NCI-H187 (cell line): ENCODE measurements at places on chromosomes 1 and 21.

GRCh38 chr1:168568346-168568745 is 8.1 kb upstream of the XCL1 start:
- no peak for DNase-seq

DNA sequence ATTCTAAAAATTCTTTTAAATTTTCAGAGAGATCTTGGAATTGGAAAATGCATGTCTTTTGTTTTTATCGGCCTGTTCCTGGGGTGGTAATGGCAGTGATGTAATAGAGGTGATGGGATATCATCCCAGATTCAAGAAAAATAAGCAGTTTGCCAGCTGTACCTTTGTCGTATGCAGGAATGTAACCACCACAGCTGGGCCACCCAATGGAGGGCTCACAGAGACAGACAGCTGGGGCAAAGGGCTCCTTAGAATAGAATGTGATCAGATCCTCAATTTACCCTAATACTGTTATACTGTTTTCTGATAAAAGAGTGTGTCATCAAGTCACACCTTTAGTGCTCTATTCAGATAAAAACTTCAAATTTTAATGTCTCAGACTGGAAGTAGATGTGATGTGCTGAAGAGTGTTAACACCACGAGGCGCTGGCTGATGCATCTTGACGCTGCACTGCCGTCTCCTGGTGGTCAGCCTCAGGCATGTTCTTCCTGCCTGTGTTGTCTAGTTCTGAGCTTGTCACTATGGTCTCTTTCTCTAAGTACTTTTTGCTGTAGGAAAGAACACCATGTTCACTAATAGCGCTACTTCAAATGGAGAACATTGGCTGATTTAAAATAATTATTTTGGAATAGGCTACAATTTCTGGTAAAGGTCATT is 78.8 kb downstream of the C1orf21 start:
- no peak for DNase-seq

DNA sequence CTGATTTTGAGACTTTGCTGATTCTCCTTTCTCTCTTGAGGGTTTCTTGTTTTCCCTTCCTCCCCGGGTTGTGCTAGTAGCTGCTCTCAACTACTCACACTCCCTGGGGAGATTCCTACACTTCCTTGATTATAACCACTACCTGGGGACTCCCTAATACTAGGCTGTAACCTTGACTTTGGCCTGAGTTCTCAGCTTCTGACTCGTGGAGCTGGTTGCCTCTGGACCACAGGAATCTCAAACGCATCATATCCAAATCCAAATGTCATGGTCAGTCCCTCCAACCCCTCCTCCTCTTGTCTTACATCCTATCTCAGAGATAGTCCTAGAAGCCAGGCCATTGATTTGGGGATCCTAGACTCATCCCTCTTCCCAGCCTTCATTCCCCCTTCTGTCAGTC is 12.0 kb downstream of the MOV10 start:
- no peak for DNase-seq

DNA sequence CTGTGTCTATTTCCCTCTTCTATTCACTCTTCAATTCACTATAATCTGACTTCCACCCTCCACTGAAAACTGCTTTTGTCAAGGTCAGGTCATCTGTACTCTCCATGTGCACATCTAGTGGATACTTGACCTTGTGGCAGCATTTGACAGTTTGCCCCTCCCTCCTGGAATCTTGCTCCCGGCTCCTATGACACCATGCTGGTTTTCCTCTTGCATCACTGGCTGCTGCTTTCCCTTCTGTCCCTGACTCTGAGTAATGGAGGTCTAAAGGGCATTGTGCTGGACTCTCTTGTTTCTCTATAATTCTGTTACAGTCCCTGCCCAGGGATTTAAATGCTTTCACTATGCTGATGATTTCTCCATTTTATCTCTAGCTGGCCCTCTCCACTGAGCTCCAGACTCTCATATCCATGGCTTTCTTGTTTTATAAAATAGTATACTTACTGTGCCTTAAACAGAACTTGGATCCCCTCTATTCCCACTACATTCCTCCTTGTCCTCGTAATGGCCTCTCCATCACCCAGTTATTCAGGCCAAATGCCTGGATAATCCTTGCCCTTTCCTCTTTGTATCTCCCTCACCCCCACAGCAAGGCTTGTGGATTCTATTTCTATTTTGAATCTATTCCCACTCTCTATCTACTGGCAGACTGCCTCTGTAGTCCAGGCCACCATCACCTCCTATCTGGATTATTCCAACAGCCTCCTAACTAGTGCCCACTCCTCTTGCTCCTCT is 36.8 kb upstream of the PODN start:
- DNase-seq = no peak

DNA sequence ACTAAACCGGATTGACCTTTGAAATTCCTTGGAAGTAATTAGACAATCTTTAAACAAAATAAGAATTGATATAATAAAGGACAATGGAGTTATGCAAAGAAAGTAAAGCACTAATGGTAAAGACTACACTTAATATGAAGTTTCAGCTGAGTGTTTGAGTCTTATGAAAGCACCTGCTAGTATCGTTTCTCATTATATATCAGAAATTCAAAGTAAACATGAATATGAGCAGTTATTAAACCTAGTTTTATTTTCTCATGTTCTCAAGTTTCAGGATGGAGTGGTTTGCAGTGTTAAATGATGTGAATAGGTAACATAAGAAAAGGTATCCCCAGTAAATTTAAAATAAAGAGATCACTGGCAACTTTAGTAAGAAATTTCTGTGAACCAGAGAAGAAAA is 188.6 kb downstream of the ZP4 start:
- no peak for DNase-seq

DNA sequence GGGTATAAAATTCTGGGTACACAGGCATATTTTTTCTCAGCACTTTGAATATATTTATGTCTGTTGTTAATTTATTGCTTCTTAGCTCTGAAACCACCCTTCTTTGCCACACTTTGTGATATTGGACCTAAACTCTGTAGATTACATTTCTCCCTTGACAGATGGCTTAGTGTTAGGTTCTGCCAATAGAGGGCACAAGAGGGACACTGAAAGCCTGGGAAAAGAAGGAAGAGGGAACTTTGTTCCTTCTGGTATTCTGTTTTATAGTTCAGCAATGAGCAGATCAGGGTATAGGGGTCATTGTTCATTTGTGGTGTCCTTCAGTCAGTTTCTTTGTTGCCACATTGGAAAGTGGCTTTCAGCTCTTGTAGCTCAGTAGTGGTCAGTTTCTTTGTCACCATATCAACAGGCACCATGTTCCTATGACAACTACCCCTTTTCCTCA is 423.5 kb upstream of the PROX1 start:
- DNase-seq = no peak

- DNase-seq = no peak
Observed at GRCh38 chr1:32047701-32048100, 25.0 kb upstream of the TMEM39B start.

GRCh38 chr21:29055080-29055479 is 18.4 kb downstream of the CCT8 start:
- DNase-seq = no peak

DNA sequence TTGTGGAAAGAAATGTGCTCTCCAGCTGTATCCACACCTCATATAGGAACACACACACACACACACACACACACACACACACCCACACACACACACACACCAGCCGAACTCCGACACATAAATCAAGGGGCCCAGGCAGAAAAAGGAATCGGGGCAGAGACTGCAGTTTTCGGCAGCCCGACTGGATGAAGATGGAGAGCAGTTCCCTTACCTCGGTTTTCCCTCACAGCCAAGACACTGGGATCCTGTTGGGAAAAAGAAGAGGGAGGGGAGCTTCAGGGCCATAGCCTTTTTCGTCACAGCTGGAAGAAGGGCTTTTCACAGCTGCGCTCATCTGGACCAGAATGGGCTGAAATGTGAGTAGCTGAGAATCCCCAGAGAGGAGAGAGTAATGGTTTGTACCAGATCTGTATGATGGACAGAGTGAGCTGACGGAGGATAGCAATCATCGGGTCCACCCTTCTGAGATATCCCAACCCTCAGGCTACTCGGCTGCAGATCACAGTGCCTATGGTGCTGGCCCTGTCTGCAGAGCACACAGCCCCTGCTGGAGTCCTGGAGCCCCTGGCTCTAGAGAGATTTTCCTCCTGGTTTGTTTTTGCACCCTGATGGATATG is 37.7 kb downstream of the PIK3C2B start:
- DNase-seq = no peak

DNA sequence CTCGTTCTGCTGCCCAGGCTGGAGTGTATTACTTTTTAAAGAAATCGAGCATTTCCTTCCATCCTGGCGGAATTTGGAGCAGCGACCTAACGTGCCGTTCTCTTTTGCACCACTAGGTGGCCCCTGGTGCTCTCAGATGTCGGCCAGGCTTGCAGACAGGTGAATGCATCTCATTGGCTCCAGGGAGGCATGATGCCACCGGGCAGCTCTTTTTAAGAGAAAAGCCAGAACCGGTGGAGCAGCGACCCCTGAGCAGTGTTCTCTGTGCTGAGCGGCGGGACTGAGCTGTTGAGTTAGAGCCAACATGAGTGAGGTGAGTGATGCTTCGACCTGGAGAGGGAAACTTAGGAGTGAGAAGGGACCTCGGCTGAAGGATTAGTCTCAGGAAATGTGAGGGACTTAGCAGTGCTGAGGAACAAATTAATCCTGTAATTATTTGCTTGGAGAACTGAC is at the start of gene PCP4:
Gene PCP4, plus strand, starts transcription at position 241 of the 453 bp plus-strand sequence. Its CDS starts 64 bp downstream, at position 305.
- peak; percentile 44 for DNase-seq

DNA sequence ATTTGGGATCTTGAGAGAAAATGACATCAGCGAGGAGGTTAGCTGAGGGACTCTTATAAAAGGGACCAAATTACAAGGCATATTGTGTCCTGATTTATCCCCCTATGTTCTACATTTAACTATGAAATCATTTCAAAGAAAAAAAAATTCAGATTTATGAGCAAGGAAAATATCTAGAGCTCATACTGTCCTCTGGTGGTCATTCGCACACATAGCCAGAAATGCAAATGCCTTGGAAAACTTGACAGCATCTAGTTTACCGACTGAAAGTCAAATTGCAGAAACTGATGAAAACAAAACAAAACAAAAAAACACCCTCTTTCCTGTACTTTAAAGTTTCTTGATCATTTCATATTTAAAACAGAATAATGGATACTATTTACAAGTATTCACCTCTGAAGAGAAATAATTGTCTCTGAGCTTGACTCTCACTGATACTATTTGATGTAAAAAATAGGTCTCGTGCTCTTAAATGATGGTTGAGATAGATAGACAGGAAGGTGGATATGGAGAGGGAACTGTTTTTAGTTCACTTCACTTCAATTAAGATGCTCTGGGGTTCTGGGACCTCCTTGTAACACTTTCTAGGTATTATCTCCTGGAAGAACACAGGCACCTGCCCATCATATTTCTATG is 253.8 kb downstream of the PCP4 start:
- DNase-seq = no peak

GRCh38 chr21:45317398-45318145 is 29.9 kb upstream of the POFUT2 start:
- no peak for DNase-seq
